Left kidney (tissue), 8 donors: ENCODE measurements at places on chromosomes 4 and X. TPM values are rescaled to one million over a fixed set of nuclear protein-coding genes. Genes with fewer than 3 reads are reported as not detected.

GRCh38 chr4:19146038-19146437, 1105.7 kb upstream of the SLIT2 start:
- no peak for DNase-seq

DNA sequence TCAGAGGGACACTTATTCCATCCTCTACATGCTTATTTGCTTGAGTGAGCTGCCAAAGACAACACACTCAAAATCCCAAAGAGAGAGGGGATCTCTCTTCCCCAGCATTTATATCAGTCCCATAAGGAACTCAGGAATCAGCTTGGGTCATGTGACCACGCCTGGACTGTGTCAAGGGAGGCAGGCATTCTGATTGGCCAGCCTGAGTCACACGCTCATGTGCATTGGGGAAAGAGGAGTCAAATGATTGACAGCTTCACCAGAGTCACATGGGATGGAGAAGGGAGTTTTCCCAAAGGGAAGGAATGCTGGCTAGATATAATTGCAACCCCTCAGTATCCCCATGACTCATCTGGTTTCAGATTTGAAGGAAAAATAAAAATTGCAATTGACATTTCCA, 49.0 kb downstream of the RWDD4 start:
- no peak for DNase-seq

KLF8 gene
- polyA plus RNA-seq = 6.7 TPM

KIF4A gene
- polyA plus RNA-seq = 26.0 TPM
